Amygdala (tissue), 56 donors: ENCODE measurements at places on chromosomes 2 and 18.

GRCh38 chr18:9612215-9612830 lies 2.0 kb downstream of the PPP4R1 start:
- DNase-seq, result no peak

DNA sequence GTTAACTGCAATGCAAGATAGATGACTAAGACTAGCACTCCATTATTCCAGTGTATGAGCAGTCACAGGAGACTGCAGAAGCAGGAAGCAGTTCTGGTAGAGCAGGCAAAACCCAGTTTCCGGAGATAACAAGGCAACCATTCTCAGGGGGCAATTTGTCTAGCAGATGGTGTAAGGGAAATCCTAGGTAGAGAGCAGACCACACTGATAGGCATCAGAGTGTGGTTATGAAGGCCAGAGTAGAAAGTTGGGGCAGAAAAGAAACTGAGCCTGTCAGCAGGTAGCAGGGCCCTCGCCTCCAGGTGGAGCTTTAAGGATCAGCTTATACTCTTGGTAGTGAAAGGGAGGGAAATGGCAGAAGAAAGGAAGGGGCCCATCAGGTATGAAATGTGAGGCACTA lies 164.4 kb downstream of the PDE11A start:
- DNase-seq, result no peak

DNA sequence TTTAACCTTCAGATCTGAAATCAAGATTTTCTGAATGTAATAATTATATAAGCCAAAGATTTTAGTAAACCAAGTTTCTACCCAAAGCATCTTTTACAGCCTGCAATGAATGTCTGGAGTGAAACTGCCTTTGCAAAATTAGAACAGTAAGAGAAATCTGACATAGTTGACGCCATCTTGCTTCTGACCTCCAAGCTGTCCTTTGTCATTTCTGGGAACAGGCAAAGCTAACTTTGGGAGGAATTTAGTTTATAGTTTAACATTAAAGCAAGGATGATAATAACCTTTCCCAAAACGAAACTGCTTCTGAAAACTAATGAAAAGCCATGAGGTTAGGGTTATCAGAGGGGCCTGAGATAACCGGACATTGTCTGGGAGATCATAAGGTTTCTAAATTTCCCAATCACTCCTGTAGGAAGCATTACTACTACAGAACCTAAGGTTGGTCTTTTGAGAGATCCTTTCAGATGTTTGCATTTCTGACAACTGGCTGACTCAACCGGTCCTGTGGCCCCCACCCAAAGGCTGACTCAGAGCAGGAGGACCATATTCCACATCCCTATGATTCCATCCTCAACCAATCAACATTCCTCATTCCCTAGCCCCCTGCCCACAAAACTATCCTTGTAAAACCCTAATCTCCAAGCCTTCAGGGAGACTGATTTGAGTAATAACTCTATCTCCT lies 124.5 kb downstream of the TMEM131 start:
- no peak for DNase-seq

- DNase-seq, result no peak
Measured at GRCh38 chr18:55064760-55065159, 105.5 kb upstream of the CCDC68 start.

- DNase-seq, result no peak
Measured at GRCh38 chr18:37448946-37449345, 116.7 kb downstream of the CELF4 start.

DNA sequence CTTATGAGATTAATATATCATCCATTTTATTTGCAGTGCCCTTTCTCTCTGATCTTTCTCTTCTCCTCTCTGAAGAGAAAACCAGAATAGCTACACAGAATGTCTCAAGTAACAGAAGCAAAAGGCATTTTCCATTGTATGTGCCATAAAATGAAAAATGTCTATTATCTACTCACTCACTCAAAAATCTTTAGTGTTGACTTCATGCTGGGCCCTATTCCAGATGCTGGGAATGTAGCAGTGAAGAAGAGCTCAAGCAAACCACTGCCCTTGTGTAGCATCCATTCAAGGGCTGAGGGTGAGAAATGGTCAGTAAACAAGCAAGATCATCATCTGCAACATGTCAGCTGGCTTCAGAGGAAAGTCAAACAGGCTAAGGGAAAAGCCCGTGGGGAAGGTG lies 427.7 kb downstream of the METTL4 start:
- no peak for DNase-seq

DNA sequence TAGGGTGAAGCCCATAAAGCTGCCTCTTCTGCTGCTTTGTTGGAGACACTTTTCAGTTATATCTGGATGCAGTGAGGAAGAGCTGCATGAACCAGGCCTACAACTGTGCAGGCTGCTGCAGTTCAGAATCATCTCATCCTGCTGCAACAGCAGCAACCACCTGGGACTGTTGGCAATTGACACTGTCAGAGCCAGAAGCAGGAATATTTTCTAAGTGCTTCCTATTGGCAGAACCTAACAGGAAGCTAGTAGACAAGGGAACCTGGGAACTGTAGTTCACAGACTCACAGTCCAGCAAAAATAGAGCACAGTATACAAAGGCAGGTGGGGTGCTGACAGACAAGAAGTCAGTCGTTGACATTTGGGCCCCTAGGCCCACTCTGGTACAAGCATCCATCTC lies 452.9 kb upstream of the SPRED2 start:
- no peak for DNase-seq

DNA sequence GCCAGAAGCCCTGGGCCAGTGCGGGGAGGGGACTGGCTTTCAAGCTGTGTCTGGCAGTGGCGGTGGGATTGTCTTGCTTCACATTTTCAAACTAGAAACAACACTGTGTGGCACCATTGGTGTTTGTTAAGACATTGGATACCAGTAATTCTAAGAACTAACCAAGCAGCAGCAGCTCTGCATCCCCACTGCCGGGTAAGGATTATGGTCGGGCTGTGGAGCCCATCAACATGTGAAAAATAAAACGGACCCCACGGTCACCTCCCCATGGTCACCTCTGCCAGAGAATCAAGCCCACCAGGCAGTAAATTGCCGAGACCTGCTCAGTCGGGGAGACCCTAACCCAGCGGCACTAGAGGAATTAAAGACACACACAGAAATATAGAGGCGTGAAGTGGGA lies 65.3 kb downstream of the C18orf63 start:
- no peak for DNase-seq

DNA sequence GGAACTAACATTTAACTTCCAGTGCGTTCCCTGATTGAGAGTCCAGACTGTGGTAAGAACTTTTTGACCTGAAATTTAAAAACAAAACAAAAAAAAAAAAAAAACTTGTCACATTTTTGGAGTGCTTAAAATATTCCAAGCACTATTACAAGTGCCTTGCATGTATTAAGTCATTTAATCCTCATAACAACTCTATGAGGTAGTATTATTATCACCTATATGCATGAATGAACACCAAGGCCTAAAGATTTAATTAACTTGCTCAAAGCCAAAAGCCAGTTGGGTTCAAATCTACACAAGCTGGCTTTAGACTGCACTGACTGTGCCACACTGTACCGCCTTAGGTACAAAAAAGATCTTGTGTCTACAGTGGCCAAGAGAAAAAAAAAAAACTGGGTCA lies 35.2 kb downstream of the METTL4 start:
- DNase-seq, result no peak

DNA sequence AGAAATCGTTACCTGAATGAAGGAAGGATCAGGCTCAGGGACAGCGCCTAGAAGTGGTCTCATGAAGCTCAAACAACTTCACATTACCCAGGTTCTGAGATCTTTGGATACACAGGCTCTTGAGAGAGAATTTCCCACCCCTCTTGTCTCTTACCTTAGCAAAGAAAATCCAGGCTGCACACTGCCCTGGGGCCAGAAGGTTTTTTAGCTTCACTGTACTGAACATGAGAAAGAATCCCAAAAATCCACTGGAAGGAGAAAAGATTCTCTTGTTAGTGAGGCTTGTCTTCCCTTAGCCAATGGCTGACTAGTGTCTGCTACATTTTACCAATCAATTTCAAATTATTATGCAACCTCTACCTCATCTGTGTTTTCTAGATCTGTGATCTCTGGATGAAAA lies 101.0 kb upstream of the RIOK3 start:
- no peak for DNase-seq

- DNase-seq, result no peak
Measured at GRCh38 chr18:80225685-80226084, 21.6 kb downstream of the PARD6G start.

DNA sequence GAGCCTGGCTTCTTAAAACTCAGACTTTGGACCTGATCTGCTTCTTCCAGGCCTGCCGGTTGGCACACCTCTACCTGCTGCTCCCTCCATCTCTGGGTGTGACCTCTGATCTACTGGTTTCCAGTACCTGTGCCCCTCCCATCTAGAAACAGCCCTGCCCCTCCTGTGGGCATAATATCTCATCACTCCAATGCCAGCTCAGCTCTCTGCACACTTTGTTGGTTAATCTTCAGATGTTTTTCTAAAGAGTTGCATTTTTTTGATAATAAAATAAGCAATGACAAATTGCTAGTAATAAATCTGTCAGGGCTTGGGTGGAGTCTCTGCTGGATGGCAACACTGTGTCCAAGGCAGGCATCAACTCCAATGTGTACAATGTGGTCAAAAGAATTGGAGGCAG lies 89.6 kb upstream of the PPP1CB start:
- DNase-seq, result no peak

- no peak for DNase-seq
Measured at GRCh38 chr2:232761301-232761907, 15.0 kb downstream of the KCNJ13 start.

GRCh38 chr2:178886006-178886405 lies 78.8 kb upstream of the TTN start:
- no peak for DNase-seq

DNA sequence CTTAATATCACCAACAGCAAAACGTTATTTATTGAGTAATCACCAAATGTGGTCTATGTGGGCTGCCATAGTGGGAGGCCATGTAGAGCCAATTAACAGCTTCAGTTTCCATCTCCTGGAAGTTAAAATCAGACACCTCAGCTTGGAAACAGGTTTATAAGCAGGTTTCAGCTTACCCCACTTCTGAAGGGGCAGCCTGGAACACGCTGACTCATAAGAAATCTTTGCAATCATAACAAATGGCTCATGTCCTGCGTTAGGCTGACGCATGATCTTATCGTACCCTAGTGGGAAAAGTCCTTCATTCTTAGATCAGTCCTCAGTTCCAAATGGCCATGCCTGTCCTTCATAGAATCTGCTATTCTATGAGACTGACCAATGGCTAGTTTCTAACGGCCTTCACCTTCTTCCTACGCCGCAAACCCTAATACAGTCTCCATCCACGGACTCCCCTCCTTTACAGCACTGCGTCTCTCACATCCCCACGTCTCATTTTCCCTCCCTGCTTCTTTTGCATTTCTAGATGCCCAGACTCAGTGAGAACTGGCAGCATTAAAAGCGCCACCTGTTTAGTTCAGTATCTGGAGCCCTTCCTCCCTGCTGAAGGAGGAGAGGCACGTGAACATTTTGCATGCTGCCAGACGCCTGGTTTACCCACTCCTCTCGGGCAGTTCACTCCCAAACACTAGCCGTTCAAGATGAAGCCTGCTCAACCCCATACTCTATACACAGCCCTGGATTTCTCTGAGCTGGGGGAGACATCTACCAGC lies 24.2 kb upstream of the BZW1 start:
- DNase-seq, result no peak

GRCh38 chr2:144323946-144324345 lies 196.0 kb downstream of the ZEB2 start:
- no peak for DNase-seq

DNA sequence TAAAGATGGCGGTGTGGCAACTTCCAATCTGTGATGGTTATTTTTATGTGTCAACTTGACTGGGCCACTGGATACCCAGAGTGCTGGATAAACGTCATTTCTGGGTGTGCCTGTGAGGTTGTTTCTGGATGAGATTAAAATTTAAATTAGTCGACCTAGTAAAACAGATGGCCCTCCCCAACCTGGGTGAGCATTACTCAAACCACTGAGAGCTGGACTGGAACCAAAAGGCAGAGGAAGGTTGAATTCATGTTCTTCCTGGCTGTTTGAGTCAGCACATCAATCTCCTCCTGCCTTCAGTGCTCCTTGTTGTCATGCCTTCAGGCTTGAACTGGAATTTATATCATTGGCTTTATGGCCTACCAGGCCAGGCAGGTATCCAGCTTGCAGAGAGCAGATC lies 190.8 kb upstream of the RGPD4 start:
- no peak for DNase-seq

DNA sequence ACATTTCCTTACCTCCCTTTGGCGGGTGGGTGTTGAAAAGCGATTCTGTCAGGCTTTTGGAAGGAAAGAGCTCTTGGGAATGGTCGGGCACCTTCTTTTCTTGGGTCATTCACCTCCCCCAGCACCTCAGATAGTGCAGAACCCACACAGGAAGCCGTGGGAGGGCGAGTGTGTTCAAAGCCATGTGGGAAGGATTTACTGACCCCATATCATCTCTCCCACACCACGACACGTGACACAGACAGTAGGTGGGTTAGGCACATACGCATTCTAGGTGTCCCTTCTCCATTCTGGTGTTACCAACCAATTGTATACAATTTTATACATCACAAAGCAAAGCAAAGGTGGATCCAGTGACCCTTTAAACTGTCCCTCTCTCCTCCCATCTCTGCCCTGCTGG lies 263.7 kb upstream of the REV1 start:
- no peak for DNase-seq

DNA sequence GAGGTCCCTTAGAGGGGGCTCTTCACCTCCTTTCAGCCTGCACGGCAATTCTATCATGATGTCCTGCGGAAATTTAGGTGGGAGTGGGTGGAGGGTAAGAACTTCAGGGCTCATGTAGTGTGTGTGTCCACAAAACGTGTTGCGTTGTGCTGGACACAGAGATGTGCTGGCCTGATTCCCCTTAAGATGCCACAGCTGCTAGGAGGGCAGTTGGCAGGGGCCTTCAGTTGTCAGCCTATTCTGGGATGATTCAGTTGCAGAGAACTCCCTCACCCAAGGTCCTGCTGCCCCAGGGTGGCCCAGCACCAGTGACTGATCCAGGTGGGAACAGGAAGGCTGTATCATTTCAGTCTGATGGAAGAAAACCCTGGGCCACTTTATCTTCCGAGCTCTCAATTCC lies 1.0 kb upstream of the HJURP start:
- DNase-seq, result no peak

- no peak for DNase-seq
Measured at GRCh38 chr2:134233728-134234136, 20.1 kb upstream of the MGAT5 start.

DNA sequence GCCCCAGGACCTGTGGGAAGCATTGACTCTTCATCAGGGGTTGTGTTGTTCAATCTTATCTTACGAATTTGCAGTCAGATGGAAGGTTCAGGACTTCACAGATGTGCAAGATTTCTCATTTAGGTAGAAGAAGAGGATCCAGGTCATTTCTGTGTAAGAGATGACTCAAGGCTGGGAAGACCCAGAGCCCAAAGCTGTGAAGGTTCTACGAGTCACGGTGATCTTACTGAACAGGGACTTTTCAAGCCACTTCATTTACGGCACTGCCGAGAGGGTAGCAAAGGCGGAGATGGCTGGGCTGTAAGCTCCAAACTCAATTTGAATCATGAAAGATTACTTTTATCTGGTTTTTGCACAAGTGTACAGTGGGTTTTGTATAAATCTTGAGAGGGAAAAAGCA lies 228.0 kb upstream of the MEX3C start:
- no peak for DNase-seq

GRCh38 chr18:46283268-46283667 lies 179.1 kb downstream of the HAUS1 start:
- DNase-seq, result no peak

GRCh38 chr2:208064220-208064961 lies 39.1 kb upstream of the PLEKHM3 start:
- DNase-seq, result no peak
